Stimulated activated CD4-positive, alpha-beta T cell treated with anti-CD3 and anti-CD28 coated beads, Interleukin-4, amount 100 ng/mL, for 24 hours (primary cell): ENCODE measurements at places on chromosomes 3 and 15.

GRCh38 chr15:81852411-81853149 is 193.2 kb downstream of the MEX3B start:
- no peak for DNase-seq

- no peak for DNase-seq
Observed at GRCh38 chr15:72970933-72971760, 81.1 kb upstream of the NEO1 start.

DNA sequence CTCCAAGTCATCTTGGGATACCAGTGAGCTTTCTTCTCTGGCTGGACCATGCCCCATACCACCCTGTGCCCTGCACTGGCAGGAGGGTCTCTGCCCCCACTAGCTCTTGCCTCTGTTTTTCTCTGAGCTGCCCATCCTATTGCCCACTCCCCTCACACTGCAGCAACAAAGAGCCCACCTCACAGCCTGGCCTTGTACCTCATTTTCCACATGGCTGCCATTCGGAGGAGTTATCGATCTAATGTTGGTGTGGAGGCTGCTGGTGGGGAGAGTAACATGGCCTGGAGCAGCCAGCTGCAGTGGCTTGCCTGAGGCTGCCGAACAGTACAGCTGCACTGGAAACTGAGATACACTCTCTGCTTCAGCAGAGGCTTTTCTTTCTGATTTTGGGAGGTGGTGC is 65.7 kb upstream of the AGBL1 start:
- DNase-seq: no peak

DNA sequence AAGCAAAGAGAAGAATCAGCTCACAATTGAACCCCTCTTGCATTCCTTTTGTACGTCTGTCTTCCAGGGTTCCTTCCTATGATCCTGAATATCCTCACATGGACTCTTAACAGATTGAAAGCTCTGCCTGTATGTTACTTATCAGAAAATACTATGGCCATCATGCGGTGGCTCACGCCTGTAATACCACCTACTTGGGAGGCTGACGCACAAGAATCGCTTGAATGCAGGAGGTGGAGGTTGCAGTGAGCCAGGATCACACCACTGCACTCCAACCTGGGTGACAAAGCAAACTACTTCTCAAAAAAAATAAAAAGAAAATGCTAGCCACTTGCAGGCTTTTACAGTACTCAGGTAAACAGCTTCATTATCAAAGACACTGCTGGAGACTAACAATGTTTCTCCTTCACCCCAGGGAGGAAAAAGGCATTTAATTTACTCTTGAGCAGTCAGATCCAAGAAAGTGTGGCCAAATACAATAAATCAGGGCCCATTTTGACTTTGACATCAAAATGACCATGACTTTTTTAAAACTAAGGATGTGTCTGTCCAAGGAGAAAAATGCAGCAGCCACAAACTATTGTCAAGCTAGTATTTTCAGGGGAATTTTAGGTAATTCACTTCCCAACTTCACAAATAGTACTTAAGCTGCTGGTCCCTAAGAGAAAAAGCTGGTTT is 27.3 kb downstream of the NPTN start:
- DNase-seq: no peak

DNA sequence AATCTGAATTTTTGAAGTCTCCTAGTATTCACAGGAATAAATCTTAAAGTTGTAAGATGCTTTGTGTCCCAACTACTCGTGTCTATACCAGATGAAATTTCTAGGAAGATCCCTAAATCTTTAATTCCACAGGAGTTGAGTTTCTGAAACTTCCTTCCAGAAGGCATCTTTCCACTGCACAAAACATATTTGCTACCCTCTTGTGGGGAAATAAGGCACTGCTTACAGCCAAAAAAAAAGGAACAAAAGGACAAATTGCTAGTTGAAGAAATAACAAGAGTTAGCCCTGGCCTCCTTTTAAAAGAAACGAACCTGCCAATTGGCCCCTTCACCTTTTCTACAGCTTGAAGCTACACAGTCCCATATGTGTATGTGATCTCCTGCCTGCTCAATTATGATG is 54.0 kb downstream of the TAFA4 start:
- DNase-seq: no peak
